ENCODE measurements at places on chromosomes 1 and 21.

DNA sequence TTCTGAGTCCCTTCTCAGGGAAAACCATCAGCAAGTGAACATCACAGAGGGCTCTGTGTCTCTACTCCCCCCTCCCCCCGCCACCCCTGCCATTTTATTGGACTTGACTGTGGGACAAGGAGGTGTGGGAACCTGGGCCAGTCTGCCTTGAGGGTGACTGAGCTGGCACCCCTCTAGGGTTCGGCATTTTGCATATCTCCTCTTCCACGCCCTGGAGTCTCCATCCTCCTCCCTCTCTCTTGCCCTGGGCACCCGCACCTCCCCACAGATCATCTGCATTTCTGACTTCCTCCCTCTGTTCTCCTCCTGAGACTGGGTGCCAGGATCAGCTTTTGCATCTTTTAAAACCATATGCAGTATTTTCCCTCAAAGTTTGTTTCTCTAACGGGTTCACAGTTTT is 107.1 kb upstream of the ERRFI1 start:
- DNase-seq = no peak

- DNase-seq = no peak
These were observed 19.7 kb upstream of the RAB4A start for GRCh38 chr1:229251185-229251584.

DNA sequence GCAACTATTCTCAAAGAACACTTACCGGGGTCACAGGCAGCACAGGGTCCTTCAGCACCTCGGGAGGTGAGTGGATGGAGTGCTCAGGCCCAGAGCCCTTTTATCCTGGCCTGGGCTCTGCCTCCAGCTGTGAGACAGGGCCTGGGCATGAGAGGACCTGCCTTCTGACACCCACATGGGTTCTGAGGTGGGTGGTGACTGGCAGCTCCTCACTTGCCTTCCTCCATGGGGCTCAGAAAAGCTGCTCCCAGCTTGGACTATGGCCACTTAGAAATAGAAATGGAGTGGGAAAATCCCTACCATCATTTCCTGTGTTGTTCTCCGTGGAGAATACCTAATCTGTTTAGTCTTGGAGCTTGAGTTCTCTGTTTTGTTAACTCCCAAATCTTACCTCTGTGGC is at the start of gene LCE1C:
Gene LCE1C, minus strand, starts transcription at position 76 of the 400 bp plus-strand sequence. CDS start 1,173 bp downstream, outside the sequence.
- no peak for DNase-seq

DNA sequence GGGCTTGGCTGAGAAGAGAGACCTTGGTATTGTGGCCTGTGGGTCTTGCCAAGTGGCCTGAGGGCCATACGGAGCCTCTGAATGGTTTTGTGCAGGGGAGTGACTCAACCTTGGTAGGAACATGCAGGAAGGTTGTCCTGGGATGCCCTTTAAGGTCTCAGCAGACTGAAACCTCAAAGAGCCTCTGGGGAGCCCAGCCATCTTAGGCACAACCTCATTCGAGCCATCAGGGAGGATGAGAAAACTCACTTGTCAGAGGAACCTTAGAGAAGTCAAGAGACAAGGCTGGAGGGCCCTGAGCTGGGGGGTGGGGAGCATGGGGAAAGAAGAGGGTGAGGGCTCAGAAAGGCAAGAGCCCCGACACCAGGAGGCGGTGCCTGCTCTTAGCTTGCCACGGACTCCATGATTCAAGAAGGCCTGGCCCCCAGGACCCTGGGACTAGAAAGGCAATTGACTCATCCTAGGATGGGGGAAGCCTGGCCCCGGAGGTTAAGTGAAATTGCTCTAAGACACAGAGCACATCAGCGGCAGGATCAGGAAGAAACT is 13.0 kb downstream of the IFI6 start:
- no peak for DNase-seq

- no peak for DNase-seq
These were observed 59.0 kb upstream of the EDEM3 start for GRCh38 chr1:184813528-184814089.

DNA sequence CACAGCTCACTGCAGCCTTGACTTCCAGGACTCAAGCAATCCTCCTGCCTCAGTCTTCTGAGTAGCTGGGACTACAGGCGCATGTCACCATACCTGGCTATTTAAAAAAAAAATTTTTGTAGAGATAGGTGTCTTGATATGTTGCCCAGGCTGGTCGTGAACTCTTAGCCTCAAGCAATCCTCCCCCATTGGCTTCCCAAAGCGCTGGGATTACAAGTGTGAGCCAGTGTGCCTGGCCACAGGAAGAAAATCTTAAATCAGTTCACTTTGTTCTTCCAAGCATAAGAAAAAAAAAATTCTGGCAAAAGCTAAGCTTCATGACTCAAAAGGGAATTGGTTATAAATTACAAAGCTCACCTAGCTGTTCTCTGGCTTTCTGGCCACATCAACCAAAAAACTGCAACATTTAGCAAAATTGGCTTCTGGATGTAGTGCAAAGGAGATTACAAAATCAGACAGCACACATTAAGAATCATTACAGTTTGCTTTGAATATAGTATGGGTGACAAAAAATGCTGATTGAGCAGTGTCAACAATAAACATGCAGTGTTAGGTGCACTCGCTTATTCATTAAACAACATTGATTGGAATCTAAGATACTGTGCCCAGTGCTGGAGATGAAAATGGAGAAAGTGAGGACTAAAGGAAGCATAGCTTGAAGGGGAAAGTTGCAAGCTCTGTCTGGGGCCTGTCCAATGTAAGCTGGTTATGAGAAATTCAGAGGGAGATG is 76.7 kb downstream of the KCTD3 start:
- no peak for DNase-seq

DNA sequence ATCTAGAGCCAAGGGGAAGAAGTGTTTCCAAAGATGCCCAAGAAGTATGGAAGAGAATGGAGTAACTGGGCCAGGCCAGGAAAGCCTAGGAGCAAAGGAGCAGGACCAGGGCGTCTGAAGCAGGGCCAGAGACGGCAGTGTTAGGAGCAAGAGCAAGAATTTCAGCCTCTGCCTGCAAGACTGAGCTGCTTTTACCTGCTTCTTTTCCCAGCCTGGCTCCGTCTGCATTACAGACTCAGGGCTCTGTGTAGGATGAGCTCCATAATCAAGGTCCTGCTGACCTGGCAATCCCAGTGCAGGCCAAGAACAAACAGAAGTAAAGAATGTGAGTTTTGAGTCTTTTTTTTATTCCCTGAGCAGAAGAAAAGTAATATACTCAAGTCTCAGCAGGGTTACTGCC is 10.1 kb downstream of the FMO1 start:
- no peak for DNase-seq

- no peak for DNase-seq
These were observed 5.2 kb downstream of the NCF2 start for GRCh38 chr1:183585038-183585437.

DNA sequence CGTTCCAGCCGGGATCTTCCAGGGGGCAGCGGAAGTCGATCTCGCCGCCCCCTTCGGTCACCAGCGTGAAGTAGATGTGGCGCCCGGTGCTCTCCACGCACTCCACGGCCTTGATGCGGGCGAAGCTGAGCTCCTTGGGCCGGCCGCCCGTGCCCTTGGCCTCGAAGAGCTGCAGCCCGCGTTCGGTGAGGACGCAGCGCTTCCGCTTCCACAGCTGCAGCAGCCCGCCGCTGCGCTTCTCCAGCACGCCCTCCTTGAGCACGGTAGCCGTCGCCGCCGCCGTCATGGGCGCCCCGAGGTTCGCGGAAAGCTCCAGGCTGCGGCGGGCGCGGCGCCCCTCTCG is 516 bp downstream of the PHLDA3 start:
- peak; percentile 39 for DNase-seq

DNA sequence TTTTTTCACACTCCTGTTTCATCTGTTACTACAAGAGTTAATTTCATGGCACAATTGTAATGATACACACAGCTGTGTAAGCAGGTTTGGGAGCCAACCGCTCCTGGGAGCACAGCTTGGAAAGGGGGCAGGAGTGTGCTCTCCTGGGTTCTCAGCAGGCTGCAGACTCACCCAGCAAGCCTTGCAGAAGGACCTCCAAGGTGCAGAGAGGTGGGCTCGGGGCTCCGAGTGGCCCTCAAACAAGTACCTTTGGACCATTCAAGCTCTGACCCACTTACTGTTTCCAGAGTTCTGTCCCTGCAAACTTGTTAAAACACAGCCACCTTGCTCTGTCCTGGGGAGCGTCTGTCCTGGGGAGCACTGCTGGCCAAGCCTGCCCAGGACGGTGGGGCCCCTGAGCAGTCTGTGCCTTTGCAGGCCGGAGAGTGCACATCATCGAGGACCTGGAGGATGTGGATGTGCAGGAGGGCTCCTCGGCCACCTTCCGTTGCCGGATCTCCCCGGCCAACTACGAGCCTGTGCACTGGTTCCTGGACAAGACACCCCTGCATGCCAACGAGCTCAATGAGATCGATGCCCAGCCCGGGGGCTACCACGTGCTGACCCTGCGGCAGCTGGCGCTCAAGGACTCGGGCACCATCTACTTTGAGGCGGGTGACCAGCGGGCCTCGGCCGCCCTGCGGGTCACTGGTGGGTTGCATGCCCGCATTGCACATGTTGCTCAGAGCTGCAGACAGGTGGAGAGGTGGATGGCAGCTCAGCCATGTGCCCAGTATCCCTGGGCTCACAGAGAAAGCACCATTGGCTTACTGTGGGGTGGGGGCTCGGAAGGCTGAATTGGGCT is 78.0 kb downstream of the OBSCN start:
- no peak for DNase-seq

DNA sequence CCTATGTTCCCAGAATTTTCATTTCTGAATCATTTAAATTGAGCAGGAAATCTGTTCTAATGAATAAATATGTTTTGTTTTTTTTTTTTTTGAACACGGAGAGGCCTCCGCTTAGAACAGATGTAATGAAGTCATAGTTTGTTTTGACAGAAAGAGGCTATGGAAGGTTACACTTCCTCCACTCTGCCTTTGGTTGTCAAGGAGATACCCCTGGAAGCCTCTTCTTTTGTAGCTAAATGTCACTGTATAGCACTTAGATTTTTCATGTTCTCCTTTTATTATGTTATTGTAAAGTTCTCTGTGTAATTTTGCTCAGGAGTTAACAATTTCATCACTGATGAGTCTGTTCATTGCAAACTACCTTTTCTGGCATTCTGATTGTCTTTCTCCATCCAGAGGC is 22.7 kb upstream of the GNG12 start:
- no peak for DNase-seq

DNA sequence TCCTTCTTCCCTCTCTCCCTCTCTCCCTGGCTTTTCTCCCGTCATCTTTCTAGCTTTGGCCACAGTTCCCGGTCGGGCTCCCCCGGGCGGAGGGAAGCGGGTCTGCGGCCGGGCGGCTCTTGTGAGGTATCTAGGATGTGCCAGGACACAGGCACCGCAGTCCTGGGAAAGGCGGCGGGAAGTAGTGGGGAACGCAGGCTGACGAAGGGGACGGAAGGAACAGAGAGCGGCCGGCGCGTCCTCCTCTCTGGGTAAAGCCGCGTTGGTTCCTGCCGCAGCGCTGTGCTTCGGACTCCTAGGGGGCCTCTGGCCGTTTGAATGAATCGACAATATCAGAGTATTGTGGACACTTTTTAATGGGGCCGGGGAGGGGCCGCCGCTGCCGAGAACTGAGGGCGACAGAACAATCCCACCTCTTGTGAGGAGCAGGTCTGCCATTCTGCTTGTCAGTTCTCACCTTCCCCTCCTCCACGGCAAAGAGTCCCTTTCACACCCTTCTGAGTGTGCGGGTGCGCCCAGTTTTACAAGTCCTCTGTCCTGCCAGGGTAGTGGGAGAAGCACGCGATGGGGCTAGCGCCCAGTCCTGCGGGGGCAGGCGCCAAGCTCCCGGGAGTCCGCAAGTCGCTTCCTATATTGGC is 1.2 kb upstream of the LHX9 start:
- DNase-seq = peak; percentile 48

DNA sequence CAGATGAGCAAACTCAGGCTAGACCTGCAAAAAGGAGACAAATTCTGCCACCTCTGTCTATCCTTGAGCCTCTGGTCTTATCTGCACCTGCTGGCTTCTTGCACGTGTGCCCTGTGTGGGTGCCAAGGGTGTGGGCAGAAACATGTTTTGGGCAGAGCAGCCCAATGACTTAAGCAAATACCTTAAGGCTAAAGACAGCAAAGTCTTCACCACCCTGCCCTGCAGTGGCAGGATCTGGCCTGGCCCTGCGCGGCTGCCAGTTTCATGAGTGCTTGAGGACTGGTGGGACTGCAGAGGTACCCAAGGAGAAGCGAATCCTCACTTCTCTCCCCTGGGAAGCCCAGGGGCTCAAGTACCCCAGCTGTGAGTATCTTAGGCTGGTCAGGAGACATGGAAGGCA is 3.8 kb upstream of the SLC26A9 start:
- peak; percentile 83 for DNase-seq

DNA sequence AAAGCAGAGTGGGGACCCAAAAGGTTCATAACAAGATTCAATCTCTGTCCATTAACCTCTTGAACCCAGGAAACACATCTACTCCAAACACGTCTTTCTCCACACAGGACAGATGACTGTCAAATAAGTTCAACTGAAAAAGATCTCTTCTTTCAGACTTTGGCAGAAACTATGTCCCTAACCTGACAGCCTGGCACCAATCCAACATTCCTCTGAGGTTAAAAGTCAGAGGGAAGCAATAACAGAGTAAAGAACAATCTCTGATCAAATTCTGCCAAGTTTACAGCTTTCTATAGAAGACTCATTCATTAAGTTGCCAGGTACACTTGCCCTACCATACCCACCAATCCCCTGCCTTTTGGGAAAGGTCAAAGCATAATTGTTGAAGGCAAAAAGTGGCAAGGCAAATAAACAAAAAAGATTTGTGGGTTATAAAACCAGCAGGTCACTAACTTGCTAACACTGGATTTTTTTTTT is 31.9 kb downstream of the OTUD7B start:
- DNase-seq = peak; percentile 70

- no peak for DNase-seq
These were observed 83.6 kb downstream of the GRIK3 start for GRCh38 chr1:36950604-36951291.

DNA sequence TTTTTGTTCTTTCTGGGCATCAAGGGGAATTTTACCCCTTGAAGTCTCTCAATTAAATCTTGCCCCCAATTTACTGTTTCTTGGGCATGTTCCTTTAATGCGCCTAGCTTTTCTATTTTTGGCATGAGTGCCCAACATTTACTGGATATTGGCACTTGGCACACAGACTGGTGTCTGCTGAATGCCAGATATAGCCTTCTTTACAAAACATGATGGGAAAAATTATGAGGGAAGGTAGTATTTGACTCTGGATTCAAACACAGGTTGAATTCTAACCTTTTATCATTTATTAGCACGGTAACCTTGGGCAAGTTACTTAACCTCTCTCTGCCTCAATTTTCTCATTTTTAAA is 88.3 kb upstream of the GPR52 start:
- no peak for DNase-seq

- DNase-seq = no peak
These were observed 88.2 kb downstream of the HUNK start for GRCh38 chr21:31961027-31961426.

- DNase-seq = no peak
These were observed 27.2 kb upstream of the CSF1 start for GRCh38 chr1:109883248-109883955.

GRCh38 chr1:222326710-222327036 is 221.2 kb downstream of the HHIPL2 start:
- no peak for DNase-seq

- no peak for DNase-seq
These were observed 189.8 kb upstream of the PLXNA2 start for GRCh38 chr1:208433971-208434370.

Data from thyroid gland (tissue), 4 donors.